Activated T-cell treated with anti-CD3 and anti-CD28 coated beads, Interleukin-2, amount 50 U/mL, for 72 hours (primary cell): ENCODE measurements at places on chromosomes 2 and 18.

DNA sequence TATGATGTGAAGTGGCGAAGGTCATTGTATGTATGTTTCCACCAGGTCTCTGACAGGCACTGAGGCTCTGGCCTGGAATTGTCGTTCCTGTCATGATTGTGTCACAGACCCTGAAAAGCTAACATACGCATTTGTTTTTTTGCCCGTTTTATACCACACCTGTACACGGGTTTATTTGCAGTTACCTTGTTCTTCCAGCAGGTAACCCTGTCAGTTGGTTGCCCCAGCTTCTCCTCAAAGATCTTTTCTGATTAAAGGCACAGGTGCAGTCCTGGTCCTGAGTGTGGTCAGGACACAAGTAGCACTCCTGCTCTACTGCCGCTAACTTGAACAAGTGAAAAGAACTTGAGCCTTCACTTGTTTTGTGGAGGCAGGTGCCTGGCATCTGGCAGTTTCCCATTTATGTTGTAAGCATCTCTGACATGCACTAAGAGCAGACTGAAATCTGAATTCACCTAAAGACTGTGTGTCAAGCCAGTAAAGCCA is 19.9 kb downstream of the CD8A start:
- H3K4me3 ChIP-seq, result no peak overlapping the region
- no peak for DNase-seq
- H3K27me3 ChIP-seq, result no peaks in the 10 kb centered on the region
- peaks cover 48% of the 10 kb centered on the region for H3K36me3 ChIP-seq
- H3K27ac ChIP-seq, result no peak overlapping the region

- H3K36me3 ChIP-seq, result no peaks in the 10 kb centered on the region
- no peak overlapping the region for H3K4me3 ChIP-seq
- H3K27ac ChIP-seq, result no peak overlapping the region
- peaks cover 5% of the 10 kb centered on the region for H3K27me3 ChIP-seq
- no peak for DNase-seq
- H3K4me1 ChIP-seq, result no peaks in the 10 kb centered on the region
These were observed 29.6 kb upstream of the PXDN start for GRCh38 chr2:1773883-1774282.

DNA sequence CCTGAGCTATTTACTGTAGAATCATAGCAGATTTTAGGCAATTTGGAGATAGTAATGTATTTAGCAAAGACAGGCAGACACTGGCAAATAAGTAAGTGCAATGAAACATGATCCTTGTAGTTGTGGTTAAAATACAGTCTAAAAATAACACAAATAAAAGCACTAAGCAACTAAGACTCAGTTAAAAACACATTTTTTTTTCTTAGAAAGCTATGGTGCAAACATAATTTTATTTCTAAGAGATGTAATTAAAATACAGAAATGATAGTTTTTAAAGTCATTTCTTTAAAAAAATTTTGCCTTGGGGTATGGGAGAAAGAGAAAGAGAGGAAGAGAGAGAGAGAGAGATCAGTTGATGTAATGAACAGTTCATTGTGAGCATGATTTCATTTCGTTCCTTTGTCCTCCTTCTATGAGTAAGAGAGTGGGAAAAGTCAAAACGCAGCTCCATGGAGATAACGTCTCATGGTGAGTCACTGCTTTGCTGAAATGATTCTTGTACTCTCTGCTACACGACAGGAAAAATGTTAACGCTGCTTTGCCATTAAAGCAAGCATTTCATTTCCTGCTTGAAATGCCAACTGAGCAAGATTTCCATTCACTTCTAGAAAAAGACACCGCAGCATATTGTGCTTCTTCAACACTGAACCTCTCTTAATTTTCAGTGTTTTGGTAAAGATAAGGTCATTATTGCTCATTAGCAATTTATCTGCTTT is 61.3 kb upstream of the PGAP1 start:
- H3K4me3 ChIP-seq, result peak overlapping the region; percentile 41
- peak; percentile 62 for DNase-seq
- H3K27me3 ChIP-seq, result no peaks in the 10 kb centered on the region
- H3K27ac ChIP-seq, result peak overlapping the region; percentile 87
- H3K36me3 ChIP-seq, result peaks cover 7% of the 10 kb centered on the region

GRCh38 chr2:197208841-197209240 is 101.7 kb downstream of the ANKRD44 start:
- H3K36me3 ChIP-seq, result peaks cover 2% of the 10 kb centered on the region
- H3K27ac ChIP-seq, result peak overlapping the region; percentile 98
- H3K27me3 ChIP-seq, result no peaks in the 10 kb centered on the region
- DNase-seq, result no peak

- H3K27me3 ChIP-seq, result no peaks in the 10 kb centered on the region
- H3K27ac ChIP-seq, result no peak overlapping the region
- no peak overlapping the region for H3K4me3 ChIP-seq
- DNase-seq, result no peak
These were observed 35.2 kb downstream of the CENPO start for GRCh38 chr2:24828238-24828996.

DNA sequence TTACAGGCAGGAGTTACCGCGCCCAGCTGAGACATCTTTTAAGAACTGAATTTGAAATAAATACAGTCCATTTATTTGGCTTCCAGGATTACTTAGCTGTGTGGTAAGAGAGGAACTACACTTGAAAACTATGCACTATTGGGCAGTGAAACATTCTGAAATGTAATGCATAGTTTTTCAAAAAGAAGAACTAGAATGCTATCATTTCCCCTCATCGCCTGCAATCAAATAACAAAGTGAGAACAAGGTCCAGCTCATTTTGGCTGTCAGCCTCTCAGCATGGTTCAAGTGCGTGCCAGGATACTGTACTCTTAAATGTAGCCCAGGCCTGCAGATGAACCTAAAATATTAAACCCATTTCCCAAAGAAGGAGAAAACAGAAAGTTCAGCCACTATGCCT is 76.6 kb upstream of the ARL5A start:
- H3K27me3 ChIP-seq, result no peaks in the 10 kb centered on the region
- no peaks in the 10 kb centered on the region for H3K36me3 ChIP-seq
- H3K4me3 ChIP-seq, result no peak overlapping the region
- DNase-seq, result no peak

DNA sequence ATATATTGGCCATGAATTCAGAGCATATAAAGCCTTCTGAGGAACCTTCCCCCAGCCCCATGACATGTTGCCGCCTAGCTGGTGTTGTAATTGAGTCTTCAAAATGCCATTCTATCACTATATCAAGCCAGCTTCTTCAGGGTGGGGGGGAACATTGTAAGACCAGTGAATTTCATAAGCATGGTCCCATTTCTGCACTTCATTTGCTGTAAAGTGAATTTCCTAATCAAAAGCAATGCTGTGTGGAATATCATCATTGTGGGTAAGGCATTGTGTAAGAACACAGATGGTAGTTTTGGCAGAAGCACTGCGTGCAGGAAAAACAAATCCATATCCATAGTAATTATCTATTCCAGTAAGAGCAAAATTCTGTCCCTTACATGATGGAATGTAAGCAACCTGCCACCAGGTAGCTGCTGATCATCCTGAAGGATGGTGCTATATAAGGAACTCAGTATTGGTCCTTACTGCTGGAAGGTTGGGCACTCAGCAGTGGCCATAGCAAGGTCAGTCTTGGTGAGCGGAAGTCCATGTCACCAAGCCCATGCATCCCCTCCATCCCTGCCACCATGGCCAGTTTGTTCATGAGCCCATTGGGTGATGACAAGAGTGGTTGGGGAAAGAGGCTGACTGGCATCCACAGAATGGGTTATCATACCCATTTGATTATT is 159.4 kb downstream of the COPS8 start:
- no peak overlapping the region for H3K4me3 ChIP-seq
- peaks cover 34% of the 10 kb centered on the region for H3K27me3 ChIP-seq
- no peak overlapping the region for H3K27ac ChIP-seq
- no peaks in the 10 kb centered on the region for H3K4me1 ChIP-seq
- peaks cover 2% of the 10 kb centered on the region for H3K36me3 ChIP-seq
- DNase-seq, result no peak

DNA sequence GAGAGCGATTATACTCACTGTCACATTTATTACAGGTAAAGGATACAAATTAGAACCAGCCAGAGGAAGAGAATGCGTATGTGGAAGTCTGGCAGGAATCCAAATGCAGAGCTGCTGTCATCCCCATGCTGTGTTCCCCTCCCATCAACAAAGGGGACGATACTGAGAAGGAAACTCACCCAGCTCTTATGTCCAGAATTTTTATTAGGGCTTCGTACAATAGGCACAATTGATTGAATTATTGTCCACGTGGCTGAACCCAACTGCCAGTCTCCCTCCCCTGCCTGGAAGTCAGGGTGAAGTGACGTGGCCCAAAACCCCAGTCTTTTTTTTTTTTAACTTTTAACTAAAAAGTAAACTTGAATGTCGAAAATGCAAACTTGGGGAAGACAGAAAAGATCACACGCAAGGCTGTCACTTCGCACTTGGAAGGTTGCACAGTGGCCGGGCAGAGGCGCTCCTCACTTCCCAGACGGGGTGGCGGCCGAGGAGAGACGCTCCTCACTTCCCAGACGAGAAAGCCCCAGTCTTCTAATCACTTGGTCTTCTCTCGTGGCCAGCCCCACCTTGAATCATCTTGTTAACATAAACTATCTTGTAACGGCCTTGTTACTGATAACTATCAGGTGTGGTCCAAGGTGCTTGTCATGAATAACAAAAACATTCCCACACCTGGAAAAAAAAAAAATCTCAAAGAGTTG is 40.0 kb upstream of the ITSN2 start:
- H3K4me1 ChIP-seq, result peaks cover 18% of the 10 kb centered on the region
- no peak overlapping the region for H3K27ac ChIP-seq
- peaks cover 15% of the 10 kb centered on the region for H3K27me3 ChIP-seq
- DNase-seq, result no peak
- H3K36me3 ChIP-seq, result no peaks in the 10 kb centered on the region

DNA sequence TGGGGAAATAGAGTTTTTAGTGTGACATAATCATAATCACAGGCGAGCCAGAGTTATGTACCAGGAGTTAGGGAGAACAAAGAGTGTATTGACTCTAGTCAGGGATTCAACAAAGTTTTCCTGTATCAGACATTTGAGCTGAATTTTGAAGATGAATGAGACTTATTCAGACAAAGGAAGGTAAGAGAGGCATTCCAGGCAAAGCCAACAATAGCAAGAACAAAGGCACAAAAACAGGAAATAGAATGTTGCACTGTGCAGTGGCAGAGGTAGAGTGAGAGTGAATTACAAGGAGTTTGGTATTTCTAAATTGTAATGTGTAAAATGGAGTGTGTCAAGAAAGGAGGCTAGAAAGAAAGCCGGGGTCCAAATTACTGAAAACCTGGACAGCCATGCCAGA is 156.2 kb downstream of the CCDC148 start:
- H3K27ac ChIP-seq, result no peak overlapping the region
- no peaks in the 10 kb centered on the region for H3K4me1 ChIP-seq
- no peak for DNase-seq
- peaks cover 3% of the 10 kb centered on the region for H3K36me3 ChIP-seq

GRCh38 chr2:240965296-240965904 is 33.0 kb upstream of the SNED1 start:
- no peaks in the 10 kb centered on the region for H3K36me3 ChIP-seq
- H3K27ac ChIP-seq, result no peak overlapping the region
- H3K4me3 ChIP-seq, result no peak overlapping the region

DNA sequence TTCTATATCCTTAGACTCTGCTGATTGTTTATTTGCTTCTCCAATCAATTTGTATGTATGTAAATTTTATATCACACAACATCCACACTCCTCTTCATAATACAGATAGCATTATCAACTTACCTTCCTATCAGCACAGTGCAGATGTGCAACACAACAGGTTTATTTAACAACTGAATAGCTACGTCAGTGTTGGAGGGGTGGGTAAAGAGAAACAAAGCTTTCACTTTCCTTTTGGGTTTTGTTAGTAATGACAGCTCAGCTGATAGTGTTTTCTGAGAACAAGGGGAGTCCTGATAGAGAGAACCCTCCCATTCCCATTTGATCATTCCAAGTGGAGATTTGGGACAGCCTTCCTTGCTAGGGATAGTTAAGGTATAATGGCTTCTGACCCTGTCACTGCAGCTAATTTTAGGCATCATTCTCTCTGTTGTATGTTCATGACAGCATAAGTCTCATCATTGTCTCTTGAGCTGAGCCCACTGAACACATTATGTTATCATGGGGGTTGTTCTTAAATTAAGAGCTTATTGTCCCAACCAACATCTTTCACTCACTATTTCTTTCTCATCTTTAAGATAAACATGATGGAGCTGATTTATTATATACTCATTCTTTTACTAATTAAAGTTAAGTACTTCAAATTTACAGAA is 227.7 kb downstream of the GPD2 start:
- H3K4me1 ChIP-seq, result no peaks in the 10 kb centered on the region
- no peak overlapping the region for H3K27ac ChIP-seq
- peak overlapping the region; percentile 49 for H3K4me3 ChIP-seq
- peaks cover 6% of the 10 kb centered on the region for H3K27me3 ChIP-seq
- H3K36me3 ChIP-seq, result peaks cover 3% of the 10 kb centered on the region

DNA sequence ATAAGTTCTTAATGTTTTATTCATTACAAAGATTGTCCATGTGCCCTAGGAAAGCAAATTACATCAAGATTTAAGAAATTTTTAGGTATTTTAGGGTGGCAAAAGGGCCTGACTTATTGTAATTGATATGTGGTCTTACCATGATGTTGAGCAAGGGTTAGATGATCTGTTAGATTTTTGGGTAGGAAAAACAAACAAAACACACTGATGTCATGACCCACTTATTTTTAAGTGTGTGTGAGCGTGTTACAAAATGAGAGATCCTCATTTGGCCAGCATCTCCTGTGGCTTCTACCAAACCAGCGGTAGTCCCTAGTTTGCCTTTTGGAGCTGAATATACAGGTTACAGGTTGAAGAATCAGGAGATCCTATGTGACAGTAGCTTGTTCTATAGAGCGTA is 89.8 kb upstream of the ITGB6 start:
- H3K4me1 ChIP-seq, result peaks cover 48% of the 10 kb centered on the region
- no peaks in the 10 kb centered on the region for H3K27me3 ChIP-seq
- no peak overlapping the region for H3K4me3 ChIP-seq
- no peak overlapping the region for H3K27ac ChIP-seq
- no peak for DNase-seq

- DNase-seq, result no peak
- peaks cover 18% of the 10 kb centered on the region for H3K4me1 ChIP-seq
- H3K27me3 ChIP-seq, result peaks cover 34% of the 10 kb centered on the region
- H3K4me3 ChIP-seq, result no peak overlapping the region
These were observed 7.0 kb downstream of the CTIF start for GRCh38 chr18:48545757-48546321.

GRCh38 chr18:25177631-25178030 is 174.3 kb downstream of the ZNF521 start:
- DNase-seq, result no peak
- no peaks in the 10 kb centered on the region for H3K4me1 ChIP-seq
- H3K27me3 ChIP-seq, result no peaks in the 10 kb centered on the region
- H3K4me3 ChIP-seq, result no peak overlapping the region
